ENCODE measurements at places on chromosomes 13 and 19.

DNA sequence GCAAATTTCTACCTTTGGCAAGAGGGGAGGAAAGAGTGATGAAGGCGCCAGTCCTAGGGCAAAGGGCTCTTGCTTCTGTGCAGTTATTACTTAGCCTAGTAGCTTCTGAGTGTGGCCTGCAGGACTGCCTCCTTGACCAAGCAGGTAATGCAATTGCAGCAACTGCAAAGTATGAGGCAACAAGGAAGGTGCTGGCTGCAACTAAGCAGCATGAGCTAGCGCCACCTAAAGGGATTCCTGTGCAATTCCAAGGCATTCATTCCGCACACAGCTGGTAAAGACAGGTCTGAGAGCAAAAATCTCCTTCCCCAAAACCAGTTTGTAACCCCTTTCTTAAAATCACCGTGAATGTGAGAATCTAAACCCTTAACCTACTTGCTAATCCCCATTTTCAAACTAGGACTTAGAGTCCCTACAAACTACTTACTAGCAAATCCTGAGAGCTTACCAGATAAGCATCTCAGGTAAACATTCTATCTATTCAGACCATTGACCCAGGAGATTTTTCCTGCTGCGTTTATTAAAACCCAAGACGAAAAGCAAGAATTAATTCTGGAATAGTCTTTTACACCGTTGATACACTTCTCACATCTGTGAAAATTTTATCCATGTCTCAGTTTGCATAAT lies 62.9 kb downstream of the DCT start:
- DNase-seq = peak; percentile 19

- DNase-seq = no peak
Observed at GRCh38 chr19:57231686-57232085, 863 bp downstream of the AURKC start.

- no peak for DNase-seq
Observed at GRCh38 chr19:11456659-11457058, 21.2 kb downstream of the PRKCSH start.

- DNase-seq = peak; percentile 86
Observed at GRCh38 chr13:40069173-40070044, 413.9 kb downstream of the COG6 start.

DNA sequence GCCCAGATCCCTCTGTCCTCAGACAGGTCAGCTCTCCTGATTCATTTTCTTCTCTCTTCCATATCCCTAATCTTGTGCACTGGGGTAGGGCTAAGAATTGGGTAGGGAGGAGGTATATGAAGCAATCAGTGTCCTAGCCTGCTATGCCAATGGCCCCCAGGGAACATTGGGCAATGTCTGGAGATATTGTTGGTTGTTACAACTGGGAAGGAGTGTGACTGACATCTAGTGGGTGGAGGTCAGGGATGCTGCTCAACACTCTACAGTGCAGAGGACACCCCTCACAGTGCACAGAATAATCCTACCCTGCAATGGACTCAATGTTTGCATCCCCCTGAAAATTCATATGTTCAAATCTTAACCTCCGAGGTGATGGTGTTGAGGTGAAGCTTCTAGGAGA lies 57.5 kb downstream of the CPAMD8 start:
- no peak for DNase-seq

- no peak for DNase-seq
Observed at GRCh38 chr19:4444765-4445741, 12.5 kb downstream of the UBXN6 start.

DNA sequence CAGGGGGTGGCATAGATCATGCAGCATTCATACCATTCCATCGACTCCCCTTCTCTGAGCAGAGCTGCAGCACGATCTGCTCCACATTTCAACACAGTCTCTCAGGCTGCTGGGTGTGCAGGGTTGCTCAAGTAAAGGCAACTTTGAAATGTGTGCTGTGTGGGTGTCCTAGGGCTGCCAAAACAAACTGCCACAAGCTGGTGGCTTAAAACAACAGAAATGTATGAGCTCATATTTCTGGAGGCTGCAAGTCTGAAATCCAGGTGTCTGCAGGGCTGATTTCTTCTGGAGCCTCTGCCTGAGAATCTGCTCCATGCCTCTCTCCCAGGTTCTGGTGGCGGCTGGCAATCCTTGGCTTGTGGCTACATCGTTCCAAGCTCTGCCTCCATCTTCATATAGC lies 63.7 kb upstream of the WDFY2 start:
- DNase-seq = no peak

- DNase-seq = no peak
Observed at GRCh38 chr13:98533912-98534311, 43.0 kb downstream of the STK24 start.

GRCh38 chr19:10118960-10119359 lies 739 bp downstream of the EIF3G start:
- DNase-seq = peak; percentile 31

DNA sequence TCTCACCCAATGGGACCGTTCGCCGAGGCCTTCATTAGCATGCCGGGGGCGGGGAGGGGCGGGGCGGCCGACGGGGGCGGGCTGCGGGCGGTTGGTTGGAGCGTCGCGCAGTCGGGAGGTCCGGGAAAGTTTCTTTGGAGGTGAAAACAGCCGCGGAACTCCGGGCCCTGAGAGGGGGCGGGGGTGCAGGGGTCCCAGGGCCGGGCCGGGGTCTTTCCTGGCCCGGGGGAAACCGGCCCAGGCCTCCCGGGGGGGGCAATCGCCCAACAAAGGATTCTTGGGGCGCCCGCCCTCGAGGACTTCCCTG lies at the start of gene HMG20B:
Gene HMG20B, plus strand, starts transcription at position 90 of the 307 bp plus-strand sequence. CDS start 366 bp downstream, outside the sequence.
- DNase-seq = no peak

DNA sequence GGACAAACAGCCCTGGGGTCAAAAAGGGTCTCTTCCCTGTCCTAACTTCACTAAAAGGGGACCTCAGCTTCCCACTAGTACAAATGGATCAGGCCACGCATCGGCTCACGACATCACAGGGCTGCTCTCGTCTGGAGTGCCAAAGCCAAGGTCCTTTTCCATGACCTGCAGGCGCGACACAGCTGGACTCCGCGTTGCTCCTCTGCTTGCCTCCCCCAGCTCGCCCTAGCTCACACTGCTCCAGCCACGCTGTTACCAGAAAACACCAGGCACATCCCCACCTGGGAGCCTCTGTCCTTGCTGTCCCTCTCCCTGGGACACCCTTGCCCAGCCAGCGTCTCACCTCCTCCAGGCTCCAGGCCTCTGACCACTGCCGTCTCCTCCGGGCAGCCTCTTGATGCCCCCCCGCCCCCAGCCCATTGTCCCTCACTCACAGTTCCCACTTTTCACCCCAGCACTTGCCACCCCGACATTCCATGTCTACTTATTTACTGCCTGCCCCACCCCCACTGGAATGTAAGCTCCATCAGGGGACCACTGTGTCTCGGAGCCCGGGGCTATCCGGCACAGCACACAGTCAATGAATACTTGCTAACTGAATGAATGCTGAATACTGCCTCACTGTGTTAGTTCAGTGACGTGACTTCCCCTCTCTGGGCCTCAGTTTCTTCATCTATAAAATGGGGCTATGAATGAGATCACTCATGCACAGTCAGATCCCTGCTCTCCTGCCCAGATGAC lies 20.7 kb downstream of the AKT2 start:
- no peak for DNase-seq

DNA sequence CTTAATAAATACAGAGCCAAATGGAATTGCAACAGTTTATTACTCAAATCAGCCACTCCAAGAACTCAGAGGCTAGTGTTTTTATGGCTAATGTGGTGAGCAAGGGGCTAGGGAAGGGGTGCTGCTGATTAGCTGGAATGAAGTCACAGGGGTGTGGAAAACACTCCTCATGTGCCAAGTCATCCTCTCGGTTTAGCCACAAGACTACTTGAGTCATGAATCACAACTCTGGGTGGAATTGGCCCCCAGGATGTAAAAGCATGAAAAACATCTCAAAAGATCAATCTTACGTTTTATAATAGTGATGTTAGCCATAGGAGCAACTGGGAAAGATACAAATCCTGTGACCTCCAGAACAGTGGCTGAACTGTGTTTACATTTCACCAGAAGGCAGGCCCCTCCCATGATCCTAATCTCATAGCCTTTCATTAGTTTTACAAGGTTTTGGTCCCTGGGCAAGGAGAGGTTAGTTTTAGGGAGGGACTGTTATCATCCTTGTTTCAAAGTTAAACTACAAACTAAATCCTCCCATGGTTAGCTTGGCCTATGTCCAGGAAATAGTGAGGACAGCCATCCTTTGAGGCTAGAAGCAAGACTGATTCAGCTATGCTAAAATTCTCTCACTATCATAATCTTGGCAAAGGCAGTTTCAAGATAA lies 2020.1 kb upstream of the PCDH20 start:
- DNase-seq = peak; percentile 3

- peak; percentile 44 for DNase-seq
Observed at GRCh38 chr19:55119053-55119452, 1.6 kb upstream of the PPP1R12C start.

DNA sequence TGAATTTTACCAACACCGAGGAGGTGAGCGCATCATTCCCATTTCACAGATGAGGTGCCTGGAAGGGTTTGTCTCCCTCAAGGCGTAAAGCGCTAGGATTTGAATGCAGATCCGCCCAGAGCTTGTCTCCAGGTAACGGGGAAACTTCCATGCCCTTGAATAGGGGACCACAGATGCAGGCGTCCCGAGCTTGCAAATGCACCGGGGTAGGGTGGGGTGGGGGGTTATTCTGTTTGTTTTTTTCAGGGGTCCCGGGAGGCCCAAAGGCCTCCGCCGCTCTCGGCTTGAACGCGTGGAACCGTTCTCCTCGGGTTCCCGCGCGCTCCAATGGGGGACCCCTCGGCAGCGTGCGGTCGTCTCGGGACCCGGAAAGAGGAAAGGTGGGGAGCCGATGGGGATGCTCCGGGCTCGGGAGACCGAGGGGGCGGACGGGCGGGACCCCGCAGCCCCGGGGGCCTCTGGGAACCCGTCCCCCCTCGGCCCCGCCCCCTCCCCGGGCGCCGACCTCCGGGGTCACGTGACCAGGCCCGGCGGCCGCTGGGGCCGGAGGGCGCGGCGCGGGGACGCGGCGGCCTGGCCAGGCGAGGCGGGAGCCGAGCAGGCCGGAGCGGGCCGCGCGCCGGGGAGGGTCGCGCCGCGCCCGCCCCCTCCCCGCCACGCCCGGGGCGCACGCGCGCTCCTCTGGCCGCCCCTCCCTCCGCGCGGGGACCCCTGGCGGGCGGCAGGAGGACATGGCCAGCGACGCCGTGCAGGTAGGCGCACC lies at the start of gene PKN1:
Gene PKN1, plus strand, starts transcription at position 516 of the 763 bp plus-strand sequence. Its CDS starts 216 bp downstream, at position 732.
- DNase-seq = peak; percentile 75

- no peak for DNase-seq
Observed at GRCh38 chr13:44412346-44412935, 38.8 kb downstream of the SERP2 start.

- peak; percentile 29 for DNase-seq
Observed at GRCh38 chr19:40724855-40725254, 7.9 kb downstream of the ITPKC start.

- no peak for DNase-seq
Observed at GRCh38 chr13:46121033-46121432, 16.2 kb upstream of the CPB2 start.

DNA sequence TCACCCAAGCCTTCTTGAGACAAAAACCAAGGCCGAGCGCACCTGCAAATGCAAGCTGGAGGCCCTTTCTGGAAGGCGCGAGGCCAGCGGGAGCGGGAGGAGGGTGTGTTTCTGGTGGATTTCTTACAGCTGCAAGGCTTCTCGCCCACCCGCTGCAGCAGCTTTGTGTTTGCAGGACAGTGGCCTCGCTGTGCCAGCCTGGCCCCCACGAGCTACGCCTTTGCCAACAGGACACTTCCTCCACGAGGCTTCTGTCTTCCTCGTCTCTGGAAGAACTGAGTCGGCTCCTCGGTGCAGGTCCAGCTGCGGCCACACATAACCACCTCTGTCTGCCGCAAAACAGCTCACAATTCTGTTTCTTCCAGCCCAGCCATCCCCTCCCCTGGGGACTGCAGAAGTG lies 10.1 kb downstream of the ATCAY start:
- DNase-seq = no peak

GRCh38 chr19:29292153-29292552 lies 79.2 kb upstream of the UQCRFS1 start:
- DNase-seq = no peak

- DNase-seq = no peak
Observed at GRCh38 chr13:92717857-92718256, 508.8 kb upstream of the GPC6 start.

DNA sequence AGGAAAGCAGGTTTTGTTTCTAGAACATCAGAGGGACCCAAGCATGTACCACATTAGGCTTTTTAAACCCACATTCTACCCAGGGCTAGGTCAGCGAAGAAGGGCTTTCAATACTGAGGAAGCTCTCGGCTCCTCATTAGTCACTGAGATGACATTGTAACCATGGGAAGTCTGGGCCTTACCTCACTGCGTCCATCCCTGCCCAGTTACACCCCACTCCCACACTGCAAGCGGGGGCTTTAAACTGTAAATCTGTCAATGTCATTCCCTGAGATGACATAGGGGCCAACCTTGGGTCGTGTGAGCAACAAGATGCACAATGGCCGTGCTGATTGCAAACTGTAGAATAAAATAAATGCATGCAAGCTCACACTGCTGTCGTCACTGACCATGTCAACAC lies 21.7 kb upstream of the TFDP1 start:
- no peak for DNase-seq

GRCh38 chr13:24629320-24629719 lies 50.9 kb upstream of the ATP12A start:
- DNase-seq = no peak

- peak; percentile 43 for DNase-seq
Observed at GRCh38 chr19:30719189-30719998, 347.2 kb downstream of the ZNF536 start.

DNA sequence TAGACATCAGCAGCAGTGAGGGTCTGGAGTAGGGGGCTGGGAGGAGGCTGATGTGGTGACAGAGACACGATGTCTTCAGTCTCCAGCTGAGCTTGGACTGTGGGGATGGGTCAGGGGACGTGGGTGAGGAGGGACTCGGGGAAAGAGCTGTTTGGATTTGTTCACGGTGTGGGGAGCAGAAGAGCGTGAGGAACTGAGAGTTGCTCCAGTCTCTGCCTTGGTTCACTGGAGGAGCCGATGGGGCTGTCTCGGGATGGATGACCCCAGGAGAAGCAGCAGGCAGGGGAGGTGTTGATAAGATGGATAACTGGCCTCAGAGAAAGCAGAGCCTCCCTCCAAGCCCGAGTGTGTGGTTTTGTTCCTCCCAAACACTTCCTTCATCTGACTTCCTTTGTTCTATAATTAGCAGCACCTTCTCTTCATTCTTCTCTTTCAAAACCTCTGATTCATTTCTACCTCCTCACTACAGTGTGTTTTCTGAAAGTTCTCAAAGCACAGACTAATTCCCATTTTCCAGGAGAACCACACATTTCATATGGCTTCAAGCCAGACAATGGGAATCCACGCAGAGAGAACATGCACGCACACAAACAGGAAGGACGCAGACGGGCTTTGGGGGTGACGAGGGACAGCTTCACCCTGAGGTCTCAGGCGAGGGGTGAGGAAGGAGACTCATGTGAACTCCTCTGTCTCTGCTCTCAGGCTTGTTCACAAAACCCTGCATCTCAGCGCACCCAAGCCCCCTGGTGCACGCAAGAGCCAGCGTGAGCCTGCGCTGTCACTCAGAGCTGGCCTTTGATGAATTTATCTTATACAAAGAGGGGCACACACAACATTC lies 18.6 kb downstream of the LAIR2 start:
- DNase-seq = peak; percentile 49

GRCh38 chr13:113856716-113857065 lies 7.2 kb downstream of the GAS6 start:
- DNase-seq = no peak

Measured in activated CD4-positive, alpha-beta T cell treated with anti-CD3 and anti-CD28 coated beads for 36 hours (primary cell).